RPMI8226 (cell line): ENCODE measurements at places on chromosomes 4 and X.

GRCh38 chr4:79472693-79473438 lies 64.8 kb upstream of the GK2 start:
- DNase-seq, result no peak

GRCh38 chr4:17504081-17504480 lies 7.8 kb downstream of the QDPR start:
- no peak for DNase-seq

DNA sequence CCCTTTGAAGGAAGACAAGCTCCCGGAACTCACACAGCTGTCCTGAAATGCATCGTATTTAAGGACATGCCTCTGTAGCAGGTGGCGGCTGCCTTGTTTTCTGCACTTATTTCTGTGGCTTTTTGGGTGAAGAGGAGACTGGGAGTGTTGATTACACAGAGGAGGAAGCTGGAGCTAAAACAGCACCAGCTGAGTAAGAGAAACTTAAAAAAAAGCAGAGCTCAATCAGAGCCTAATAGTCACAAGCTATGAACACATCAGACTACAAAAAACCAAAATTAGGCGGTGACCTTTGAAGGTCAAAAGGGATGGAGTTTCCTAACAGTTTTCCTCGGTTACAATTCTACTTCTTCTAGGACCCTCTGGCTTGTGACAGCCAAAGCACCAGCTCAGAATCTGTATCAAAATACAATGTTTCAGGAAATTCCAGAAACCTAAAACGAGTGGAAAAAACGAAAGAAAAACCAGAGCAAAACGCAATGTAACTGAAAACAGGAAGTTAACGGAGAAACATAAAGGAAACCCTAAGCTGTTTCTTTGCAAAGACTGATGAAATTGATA lies 13.5 kb downstream of the PRKX start:
- peak; percentile 36 for DNase-seq

- no peak for DNase-seq
Observed at GRCh38 chrX:110280954-110281353, 36.9 kb downstream of the AMMECR1 start.

DNA sequence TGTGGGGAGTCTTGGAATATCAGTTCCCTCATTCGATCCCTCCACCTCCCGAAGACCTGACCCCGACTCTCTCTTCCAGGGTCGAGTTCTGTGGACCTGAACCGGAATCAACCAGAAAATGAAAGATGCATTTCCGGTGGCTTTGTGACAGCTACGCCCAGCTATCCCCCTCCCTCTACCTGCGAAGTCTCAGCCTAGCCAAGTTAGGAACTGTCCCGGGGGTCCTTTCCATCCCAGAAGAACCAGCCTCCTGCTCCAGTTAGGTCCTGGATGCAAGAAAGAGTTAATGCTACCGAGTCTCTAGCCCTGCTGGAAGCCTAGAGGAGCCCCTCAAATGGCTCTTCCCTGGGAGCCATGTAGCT lies 13.4 kb upstream of the ETDC start:
- DNase-seq, result no peak

DNA sequence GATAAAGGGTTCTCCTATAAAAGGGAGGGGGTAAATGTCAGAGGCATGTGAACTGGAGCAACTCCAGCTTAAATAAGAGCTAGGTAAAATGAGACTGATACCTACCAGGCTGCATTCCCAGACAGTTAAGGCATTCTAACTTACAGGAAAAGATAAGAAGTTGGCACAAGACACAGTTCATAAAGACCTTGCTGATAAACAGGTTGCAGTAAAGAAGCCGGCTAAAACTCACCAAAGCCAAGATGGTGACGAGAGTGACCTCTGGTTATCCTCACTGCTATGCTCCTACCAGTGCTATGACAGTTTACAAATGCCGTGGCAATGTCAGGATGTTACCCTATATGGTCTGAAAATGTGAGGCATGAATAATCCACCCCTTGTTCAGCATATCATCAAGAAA lies 13.1 kb upstream of the SULT1B1 start:
- no peak for DNase-seq

DNA sequence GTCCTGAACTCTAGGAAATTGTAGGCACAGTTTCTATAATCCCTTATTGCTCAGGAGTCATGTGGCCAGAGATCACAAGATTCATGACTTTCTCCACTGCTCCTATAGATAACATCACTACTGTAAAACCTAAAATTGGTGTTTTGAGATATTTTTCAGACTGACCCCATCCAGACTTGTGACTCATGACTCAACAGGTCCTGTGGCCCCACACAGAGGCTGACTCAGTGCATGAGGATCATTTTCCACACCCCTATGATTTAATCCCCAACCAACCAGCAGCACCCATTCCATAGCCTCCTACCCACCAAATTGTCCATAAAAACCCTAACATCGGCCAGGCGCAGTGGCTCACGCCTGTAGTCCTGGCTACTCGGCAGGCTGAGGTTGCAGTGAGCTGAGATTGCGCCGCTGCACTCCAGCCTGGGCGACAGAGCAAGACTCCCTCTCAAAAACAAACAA lies 13.2 kb upstream of the XIAP start:
- no peak for DNase-seq

DNA sequence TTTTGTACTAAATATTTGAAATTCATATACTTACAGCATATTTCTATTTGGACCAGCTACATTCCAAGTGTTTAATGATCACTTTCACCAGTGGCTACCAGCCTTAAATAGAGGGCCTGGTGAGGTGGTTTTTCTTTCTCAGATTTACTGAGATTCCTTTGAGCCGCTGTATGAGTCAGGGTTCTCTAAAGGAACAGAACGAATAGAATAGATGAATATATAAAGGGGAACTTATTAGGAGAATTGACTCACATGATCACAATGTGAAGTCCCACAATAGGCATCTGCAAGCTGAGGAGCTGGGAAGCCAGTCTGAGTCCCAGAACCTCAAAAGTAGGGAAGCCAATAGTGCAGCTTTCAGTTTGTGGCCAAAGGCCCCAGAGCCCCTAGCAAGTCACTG lies 146.2 kb upstream of the TLL1 start:
- no peak for DNase-seq

GRCh38 chr4:125750399-125750798 lies 435.6 kb downstream of the FAT4 start:
- no peak for DNase-seq

DNA sequence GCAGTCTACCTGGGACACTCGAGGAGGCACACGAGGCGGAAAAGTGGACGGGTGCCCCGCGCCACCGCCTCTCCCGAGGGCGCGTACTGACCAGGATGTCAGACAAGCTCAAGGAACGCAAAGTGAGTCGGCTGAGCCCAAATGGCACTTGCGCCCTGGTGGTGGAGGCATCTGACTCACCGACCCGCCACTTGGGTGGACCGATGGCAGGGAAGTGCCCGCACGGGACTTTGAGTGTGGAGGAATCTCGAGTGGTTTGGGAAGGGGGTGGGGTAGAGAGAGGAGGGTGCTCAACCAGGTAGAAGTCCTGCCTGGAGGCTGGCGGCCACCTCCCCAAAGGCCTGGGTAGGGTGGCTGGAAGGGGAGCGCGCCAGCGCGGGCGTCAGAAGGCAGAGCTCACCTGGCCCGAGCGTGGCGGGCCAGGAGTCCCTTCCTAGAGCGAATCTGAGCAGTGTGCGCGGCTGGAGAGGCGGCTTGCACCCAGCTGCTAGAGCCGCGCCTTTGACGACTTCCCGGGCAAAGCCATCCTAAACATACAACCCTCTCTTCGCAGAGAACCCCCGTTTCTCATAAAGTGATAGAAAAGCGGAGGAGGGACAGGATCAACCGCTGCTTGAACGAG lies 655 bp downstream of the HELT start:
- DNase-seq, result no peak

- no peak for DNase-seq
Observed at GRCh38 chrX:19133231-19133630, 11.0 kb upstream of the ADGRG2 start.

GRCh38 chr4:183747931-183748670 lies 89.0 kb downstream of the TRAPPC11 start:
- no peak for DNase-seq

DNA sequence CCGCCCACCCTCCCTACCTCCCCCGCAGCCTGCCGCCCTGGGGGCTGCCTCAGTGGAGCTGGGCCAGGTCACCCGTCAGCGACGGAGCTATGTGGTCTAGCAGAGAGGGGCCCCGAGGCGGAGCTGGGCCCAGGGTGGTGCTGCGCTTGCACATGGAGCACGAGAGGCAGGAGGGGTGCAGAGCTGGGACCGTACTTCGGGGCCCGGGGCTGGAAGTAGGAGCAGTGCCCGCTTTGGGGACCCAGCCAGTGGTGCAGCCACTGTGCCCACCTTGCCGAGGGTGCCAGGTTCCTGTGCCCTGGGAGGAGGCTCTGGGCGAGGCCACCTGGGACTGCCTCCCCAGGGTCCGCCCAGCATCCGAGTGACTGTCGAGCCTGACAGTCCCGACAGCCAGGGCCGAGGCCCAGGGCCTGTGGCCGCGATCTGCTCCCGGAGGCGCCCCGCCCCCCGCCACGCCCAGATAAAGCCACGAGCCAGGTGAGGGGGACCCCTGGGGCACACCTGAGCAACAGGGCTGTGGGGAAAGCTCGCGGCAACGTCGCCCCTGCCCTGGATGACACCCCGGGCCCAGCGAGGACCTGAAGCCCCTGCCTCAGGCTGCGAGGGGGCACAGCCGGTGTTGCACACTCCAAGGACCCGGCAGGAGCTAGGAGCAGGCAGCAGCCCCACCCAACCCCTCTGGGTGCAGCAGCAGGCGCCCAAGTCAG lies 117.5 kb downstream of the DNAAF6 start:
- DNase-seq, result no peak

DNA sequence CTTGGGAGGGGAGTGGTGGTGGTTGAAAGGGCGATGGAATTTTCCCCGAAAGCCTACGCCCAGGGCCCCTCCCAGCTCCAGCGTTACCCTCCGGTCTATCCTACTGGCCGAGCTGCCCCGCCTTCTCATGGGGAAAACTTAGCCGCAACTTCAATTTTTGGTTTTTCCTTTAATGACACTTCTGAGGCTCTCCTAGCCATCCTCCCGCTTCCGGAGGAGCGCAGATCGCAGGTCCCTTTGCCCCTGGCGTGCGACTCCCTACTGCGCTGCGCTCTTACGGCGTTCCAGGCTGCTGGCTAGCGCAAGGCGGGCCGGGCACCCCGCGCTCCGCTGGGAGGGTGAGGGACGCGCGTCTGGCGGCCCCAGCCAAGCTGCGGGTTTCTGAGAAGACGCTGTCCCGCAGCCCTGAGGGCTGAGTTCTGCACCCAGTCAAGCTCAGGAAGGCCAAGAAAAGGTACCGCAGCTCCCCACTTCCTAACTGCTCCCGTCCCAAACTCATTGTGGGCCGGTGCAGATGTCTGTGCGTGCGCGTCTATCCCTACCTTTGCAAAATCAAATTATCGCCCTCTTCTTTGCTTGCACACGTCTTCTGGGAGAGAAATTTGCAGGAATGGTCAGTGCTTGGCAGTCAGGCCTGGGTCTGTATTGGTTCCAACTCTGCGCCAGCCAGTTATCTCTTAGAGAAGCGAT lies 533 bp downstream of the IL15 start:
- DNase-seq, result peak; percentile 50

DNA sequence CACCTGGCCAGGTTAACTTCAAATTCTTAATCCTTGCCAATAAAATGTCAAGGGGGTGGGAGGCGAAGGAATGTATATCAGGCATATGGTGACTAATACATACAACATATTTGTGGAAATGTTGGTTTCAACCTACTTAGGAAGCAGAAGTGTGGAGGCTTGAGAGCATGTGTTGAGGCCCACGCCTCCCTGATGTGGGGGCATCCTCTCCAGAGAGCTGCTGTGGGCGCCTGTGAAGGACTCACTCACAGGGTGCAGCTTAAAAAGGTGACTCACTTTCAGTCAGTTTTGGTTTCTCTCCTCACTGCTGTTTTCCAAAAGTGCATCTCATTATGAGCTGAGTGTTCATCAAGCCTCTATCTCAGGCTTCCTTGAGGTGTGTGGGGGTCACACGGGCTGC lies 27.5 kb downstream of the LNX1 start:
- DNase-seq, result no peak

DNA sequence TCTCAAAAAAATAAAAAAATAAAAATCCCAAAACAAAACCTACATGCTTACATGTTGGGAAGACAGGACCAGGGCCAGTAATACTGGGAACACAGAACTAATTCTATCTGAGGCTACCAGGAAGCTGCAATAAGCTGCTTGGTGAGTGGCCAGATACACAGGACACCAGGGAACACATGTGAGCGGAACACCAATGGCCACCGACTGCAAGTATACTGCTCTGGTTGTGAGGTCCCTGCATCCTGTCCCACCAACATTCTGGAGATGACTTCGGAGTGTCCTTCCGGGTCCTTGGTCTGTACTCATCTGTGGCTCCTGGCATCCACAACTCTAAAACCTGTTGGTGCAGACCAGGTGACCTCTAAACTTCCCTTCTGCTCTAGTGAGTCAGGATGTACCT lies 2.7 kb downstream of the TNIP2 start:
- DNase-seq, result no peak

- DNase-seq, result no peak
Observed at GRCh38 chr4:1113311-1114009, at the start of gene RNF212. Gene RNF212 (minus strand): TSS chr4:1113564. CDS start chr4:1113464, 100 bp downstream.

DNA sequence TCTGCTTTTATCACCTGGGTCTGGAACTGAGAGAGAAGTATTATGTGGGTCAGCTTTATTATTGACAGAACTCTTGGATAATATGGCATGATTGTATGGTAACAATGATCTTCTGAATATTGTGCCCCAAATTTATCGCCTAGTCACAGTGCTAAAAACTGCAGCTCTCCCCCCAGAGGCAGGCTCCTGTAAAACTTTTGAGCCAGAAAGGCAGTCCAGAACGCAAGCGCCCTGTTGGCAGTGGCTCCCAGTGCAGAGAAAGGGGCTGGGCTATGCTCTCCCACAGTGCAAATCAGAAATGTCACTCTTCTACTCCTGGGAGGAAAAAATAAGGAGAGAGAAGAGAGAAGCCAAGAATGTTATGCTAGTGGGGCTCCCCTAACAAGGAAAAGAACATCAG lies 50.5 kb downstream of the HELT start:
- DNase-seq, result no peak

DNA sequence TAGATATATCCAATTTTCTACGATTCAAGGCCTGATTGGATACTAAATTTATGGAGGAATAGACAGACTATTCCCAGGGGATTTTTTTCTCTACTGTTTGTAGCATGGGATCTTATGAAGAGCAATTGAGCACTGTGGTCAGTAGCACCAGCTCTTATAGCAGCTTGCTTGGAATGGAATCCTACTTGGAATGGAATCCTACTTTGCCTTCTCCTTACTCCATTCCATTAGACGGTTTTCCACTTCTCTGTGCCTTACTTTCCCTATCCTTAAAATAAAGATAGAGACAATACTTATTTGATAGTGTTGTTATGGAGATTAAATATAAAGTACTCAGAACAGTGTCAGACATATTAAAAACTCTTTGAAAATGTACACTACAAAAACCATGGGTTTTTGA lies 133.5 kb downstream of the BTC start:
- DNase-seq, result no peak

DNA sequence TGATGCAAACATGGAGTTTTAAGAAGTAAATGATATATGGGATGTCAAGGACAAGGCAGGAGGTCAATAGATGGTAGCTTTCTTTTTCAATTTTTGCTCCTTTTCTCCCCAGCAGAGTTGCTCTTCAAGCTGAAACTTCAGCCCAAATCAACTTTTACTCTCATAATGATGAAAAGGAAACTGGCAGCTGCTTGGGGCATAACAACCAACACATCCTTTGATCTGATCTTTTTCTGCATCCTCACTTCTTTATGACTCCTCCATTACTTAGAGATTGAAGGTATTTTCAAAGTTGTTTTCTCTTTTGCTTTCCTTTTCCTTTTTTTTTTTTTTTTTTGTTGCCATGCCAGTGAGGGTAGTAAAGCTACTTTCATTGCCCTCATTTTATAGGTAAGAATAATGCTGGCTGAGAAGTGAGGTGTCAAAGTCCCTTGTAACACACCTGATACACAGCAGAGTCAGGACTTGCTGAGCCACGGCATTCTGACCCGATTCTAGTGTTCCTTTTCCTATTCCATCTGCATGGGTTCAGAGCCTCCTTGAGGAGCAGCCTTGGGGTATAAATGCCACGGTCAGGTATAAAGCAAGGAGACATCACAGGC lies 26.9 kb downstream of the SLC2A9 start:
- DNase-seq, result no peak
